ENCODE measurements at places on chromosomes 1 and 21. TPM values are rescaled to one million over a fixed set of nuclear protein-coding genes. Genes with fewer than 3 reads are reported as not detected.

Gene PDC
- not detected for total RNA-seq

DNA sequence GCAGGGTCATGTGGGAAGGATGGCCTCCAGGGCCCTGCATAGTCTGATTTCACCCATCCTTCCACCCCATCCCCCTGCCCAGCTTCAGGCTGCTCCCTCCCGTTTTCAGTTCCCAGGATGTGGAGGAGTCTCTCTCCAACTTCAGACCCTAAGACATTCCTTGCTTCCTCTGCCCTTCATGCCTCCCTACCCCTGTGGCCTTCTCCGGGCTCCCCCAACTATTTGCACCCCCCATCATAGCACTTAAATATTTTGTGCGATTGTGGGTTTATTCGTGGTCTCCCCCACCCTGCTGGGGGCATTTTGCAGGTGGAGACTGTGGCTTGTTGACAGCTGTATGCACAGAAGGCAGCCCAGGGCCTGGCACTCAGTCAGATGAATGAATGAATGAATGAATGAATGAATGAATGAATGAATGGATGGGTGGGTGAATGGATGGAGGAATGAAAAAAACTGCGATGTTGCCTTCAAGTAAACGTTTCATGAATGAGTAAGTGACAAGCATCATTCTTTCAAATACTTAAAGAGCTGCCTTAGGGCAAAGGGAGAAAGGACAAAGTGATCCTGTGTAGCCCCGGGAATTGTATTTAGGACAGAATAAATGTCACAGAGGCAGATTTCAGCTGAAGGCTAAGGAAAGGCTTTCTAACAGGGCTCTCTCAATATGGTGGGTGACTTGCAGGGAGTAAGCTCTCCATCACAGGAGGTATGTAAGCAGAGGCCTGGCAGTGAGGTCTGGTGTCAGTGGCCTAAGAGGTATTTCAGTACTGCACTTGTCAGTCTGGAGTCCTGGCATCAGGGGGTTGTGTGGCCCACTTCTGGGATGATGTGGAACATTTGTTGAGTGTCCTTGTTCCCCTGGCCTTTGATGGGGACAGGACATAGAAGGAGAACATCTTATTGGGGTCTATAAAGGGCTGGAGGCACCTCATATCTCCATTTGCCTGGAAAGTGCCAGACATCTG, 156.4 kb downstream of the PTPRU start:
- H3K4me3 ChIP-seq: no peak overlapping the region
- no peaks in the 10 kb centered on the region for H3K4me1 ChIP-seq
- H3K27ac ChIP-seq: no peak overlapping the region
- H3K27me3 ChIP-seq: no peaks in the 10 kb centered on the region
- H3K36me3 ChIP-seq: no peaks in the 10 kb centered on the region

DNA sequence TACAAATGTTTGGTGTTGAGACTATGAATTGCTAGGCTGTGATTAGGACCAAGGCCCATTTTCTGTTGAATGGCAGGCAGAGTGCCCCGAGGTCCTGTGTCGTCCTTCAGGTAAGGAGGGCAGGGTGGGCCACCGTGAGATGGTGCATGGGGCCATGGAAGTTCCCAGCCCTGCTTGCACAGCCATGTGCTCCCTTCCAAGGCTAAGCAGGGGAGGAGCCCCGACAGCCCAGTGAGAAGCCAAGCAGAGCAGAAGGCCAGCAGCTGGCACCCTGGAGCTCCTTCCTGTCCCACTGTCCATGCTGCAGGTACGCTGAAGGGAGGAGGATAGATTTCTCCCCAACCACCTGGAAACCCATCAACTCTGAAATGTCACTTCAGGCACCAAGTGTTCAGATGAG, 8.2 kb upstream of the NUAK2 start:
- H3K4me3 ChIP-seq: no peak overlapping the region
- no peaks in the 10 kb centered on the region for H3K36me3 ChIP-seq
- no peaks in the 10 kb centered on the region for H3K4me1 ChIP-seq
- no peak overlapping the region for H3K27ac ChIP-seq
- DNase-seq: no peak

GRCh38 chr1:63818567-63819325, 44.9 kb downstream of the ROR1 start:
- no peaks in the 10 kb centered on the region for H3K36me3 ChIP-seq
- no peak overlapping the region for H3K27ac ChIP-seq
- H3K27me3 ChIP-seq: no peaks in the 10 kb centered on the region
- H3K4me1 ChIP-seq: peaks cover 21% of the 10 kb centered on the region

- no peak overlapping the region for H3K27ac ChIP-seq
- H3K4me1 ChIP-seq: no peaks in the 10 kb centered on the region
- H3K4me3 ChIP-seq: no peak overlapping the region
- no peak for DNase-seq
Observed at GRCh38 chr1:222243902-222244301, 304.0 kb downstream of the HHIPL2 start.

Gene MIXL1
- not detected for total RNA-seq

Measured in pancreas (tissue), 10 donors.